ENCODE measurements at places on chromosomes 11 and 22.

DNA sequence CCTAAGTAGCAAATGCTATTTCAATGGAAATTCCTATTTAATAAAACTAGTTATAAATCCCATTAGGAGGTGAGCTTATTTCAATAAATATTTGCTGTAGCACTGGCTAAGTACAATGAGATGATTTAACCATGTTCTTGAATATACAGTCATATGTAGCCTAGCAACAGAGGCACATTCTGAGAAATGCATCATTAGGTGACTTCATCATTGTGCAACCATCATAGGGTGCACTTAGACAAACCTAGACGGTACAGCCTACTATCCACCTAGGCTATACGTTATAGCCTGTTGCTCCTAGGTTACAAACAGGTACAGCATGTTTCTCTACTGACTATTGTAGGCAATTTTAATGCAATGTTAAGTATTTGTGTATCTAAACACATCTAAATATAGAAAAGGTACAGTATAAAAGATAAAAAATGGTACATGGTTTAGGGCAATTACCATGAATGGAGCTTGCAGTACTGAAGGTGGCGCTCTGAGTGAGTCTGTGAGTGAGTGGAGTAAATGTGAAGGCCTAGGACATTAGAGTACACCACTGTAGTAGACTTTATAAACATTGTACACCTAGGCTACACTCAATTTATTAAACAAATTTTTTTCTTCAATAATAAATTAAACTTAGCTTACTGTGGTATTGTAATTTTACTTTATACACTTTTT is 350.1 kb downstream of the CASP12 start:
- DNase-seq: no peak

GRCh38 chr11:134466156-134466555 is 54.1 kb upstream of the B3GAT1 start:
- DNase-seq: no peak

DNA sequence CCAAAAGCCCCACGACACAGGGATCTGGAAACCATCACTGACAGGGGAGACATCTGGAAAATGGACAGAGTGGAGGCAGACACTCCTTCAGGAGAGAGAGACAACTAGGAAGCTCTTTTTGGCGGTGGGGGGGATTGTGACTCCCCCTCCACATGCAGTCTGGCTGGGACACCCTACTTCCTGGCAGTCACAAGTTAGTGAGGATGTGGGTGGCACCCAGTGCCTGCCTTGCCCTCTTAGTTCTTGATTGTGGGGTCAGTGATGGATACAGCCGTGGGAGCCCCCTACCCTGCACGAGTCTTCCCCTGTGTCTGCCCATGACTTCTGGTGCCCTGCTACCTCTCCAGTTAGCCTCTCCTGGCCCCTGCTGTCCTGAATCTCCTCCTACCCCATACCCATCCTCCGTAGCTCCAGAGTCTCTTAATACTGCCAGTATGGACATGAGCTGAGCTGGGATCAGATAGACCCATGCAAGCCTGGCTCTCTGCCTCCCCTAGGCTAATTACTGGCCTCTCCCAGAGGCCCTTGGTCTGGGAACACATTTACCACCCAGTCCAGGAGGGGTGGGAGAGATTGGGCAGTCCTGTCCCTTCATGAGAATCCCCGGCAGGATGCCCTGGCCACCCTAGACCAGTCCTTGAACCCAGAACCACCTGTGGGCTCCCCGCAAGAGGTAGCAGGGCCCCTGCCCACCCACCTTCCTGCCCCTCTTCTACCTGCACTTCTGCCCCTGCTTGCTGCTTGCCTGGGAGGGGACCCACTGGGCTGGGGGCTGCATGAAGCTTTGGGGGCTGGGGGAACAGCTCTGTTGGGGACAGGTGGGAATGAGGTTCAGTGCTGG is 22.8 kb downstream of the RHBDD3 start:
- no peak for DNase-seq

- no peak for DNase-seq
Measured at GRCh38 chr11:3193373-3194015, 25.1 kb downstream of the MRGPRG start.

GRCh38 chr11:106304274-106304673 is 226.8 kb downstream of the AASDHPPT start:
- no peak for DNase-seq

DNA sequence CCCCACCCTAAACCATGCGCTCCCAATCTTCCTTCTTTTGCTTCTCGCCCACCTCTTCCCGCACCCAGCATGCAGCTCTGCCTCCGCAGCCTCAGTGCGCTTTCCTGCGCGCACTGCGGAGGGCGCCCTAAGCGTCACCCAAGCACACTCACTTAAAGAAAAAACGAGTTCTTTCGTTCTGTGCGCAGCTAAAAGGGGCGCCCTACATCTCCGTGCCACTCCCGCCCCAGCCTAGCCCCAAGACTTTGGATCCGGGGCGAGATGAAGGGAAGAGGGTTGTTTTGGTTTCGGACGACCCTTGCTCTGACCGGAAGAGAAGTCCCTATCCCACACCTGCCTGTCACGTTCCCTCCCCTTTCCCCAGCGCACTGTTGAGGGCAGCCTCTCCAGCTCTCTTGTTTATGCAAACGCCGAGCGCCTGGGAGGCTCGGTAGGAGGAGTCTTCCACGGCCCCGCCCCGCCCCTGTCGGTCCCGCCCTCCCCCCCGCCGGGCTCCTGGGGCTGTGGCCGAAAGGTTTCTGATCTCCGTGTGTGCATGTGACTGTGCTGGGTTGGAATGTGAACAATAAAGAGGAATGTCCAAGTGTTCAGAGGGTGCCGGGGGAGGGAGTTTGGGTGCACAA is 5.3 kb downstream of the VSIG2 start:
- DNase-seq: peak; percentile 49

DNA sequence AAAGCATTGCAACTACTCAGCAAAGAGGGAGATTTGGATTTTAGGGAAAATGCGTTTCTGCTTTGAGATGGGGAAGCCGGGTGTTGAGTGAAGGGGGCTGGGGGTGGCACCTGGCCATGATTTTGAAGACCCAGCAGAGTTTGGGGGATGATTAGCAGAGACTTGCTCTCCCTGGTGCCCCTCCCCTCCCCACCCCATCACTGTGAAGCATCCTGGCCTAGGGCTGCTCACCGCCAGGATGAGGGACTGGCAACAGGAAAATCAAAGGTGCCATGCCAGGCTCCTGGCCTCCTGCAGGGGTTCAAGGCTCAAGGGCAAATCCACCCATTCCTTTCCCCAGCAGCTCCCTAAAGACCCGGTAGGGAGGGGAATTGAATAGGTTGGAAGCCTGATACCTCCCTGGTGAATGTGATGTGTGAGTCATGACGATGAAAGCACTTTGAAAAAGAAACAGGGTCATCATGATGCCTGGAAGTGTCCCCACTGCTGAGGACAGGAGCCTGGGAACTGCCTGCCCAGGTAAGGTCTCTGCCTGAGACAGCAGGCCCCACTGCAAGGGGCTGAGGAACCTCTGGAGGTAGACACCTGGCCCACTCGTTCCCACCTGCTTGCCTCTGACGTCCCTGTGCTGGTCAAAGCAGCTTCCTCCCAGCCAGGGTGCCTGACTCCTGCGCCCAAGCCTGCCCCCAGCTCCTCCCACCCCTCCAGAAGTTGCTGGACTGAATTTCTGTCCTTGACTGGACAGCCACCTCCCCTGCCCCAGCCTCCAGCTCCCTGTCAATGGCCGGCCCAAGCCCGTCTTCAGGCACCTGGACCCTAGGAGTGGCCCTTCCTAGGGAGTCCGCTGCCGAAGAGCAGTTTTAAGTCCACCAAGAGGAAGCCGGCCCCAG is 1.7 kb downstream of the CHST1 start:
- DNase-seq: no peak

GRCh38 chr11:78798663-78799062 is 224.0 kb upstream of the NARS2 start:
- DNase-seq: peak; percentile 28

GRCh38 chr11:123510579-123510905 is 80.5 kb downstream of the GRAMD1B start:
- DNase-seq: no peak

- DNase-seq: no peak
Measured at GRCh38 chr11:72228229-72228843, 3.8 kb downstream of the INPPL1 start.

DNA sequence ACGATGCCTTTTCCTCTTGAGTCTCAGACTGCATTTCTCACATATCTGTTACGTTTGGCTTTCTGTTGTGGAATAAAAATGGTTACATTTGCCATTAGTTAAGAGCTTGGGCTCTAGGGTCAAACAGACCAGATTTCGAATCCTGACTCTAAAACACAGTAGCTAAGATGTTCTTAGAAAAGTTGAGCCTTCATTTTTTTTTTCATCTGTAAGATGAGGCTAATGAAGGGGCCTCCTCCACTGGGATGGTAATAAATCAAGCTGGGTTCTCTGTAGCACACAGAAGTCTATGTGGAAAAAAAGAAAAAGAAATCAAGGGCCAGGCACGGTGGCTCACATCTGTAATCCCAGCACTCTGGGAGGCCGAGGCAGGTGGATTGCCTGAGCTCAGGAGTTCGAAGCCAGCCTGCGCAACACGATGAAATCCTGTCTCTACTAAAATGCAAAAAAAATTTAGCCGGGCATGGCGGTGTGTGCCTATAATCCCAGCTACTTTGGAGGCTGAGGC is 49.9 kb upstream of the CAPRIN1 start:
- no peak for DNase-seq

GRCh38 chr11:64041846-64042245 is 6.1 kb downstream of the FLRT1 start:
- DNase-seq: no peak

GRCh38 chr22:21044931-21045584 is 688 bp upstream of the LRRC74B start:
- DNase-seq: no peak

GRCh38 chr11:2569321-2569721 is 124.5 kb downstream of the KCNQ1 start:
- no peak for DNase-seq

DNA sequence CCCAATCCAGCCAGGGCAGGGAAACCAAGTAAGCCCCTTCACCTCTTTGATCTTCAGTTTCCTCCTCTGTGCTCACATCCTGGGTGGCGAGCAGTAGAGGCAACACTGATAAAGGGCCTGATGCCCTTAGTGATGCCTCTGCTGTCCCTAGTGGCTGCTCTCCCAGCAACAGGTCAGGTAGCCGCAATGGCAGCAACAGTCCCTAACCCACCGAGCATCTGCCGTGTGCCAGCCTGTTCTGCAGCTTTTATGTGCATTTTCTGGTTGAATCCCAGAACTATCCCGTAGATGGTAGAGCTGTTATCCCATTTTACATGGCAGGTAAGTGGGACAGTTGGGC is 5.2 kb downstream of the SCYL1 start:
- DNase-seq: no peak

DNA sequence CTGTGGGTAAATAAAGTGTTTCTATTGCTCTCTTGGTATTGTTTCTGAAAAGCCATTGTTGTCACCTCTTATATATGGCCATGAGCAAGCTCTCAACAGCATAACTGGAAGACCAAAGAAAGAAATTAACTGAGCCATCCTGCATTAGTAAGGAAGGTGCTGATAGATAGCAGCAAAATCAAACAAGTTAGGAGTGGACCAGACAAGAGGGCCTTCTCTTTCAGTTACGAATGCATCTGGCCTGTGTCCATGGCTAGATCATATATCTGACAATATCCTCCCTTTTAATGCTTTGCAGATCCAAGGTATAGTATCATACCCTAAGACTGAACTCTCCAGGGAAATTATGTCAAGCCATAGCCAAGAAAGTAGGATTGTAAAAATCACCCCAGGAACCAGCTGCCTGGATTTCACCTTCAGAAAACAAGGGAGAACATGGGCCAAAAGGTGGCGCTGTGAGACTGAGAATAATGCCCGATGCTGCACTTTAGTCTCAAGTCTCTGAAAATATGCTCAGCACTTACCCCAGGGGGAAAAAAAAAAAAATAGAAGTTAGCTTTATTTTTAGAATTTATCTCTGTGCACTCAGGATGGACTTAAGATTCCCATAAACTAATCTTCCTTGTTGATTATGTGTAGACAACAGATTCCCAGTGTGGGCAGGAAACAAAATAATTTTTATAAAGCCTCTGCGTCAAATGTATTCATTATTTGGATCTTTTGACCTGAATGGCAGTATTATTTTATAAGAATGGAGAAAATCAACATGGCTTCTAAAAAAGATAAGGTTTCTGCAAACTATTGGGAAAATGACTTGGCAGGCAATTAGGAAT is 415.1 kb downstream of the ETS1 start:
- peak; percentile 28 for DNase-seq

DNA sequence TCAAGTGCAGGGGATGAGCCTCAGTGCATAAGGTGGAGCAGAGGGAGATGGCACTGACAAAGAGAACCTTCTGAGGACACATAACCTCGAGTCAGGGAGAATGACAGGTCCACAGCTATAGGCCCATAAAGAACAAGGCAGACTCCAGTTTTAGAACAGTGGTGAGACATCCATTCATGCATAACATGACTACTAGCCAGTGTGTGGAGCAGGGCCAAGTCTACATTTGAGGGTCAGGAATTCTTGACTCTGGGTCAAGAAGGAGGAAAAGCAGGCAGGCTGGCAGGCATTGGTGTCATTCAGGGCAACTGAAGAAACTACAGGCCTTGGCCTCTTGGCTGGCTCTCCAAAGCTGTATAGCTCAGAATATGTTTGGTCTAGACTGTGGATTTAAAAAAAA is 54.9 kb downstream of the MTNR1B start:
- no peak for DNase-seq

DNA sequence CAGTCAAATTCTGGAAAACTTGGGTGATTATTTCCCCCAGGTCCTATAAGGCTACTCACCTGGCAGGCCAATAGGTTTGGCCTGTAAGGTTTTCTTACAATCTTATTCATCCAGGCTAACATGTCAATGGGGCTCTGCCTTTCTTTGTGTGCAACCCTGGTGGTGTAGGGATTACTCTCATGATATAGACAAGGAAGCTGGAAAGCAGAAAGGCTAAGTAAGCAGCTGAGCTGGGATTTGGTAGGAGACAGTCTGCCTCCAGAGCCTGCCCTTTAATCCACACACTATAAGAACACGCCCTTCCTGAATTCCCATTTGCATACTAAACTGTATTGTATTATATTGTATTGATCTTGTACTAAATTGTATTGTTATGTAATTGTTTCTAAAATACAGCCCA is 373.3 kb upstream of the CCDC90B start:
- DNase-seq: no peak

DNA sequence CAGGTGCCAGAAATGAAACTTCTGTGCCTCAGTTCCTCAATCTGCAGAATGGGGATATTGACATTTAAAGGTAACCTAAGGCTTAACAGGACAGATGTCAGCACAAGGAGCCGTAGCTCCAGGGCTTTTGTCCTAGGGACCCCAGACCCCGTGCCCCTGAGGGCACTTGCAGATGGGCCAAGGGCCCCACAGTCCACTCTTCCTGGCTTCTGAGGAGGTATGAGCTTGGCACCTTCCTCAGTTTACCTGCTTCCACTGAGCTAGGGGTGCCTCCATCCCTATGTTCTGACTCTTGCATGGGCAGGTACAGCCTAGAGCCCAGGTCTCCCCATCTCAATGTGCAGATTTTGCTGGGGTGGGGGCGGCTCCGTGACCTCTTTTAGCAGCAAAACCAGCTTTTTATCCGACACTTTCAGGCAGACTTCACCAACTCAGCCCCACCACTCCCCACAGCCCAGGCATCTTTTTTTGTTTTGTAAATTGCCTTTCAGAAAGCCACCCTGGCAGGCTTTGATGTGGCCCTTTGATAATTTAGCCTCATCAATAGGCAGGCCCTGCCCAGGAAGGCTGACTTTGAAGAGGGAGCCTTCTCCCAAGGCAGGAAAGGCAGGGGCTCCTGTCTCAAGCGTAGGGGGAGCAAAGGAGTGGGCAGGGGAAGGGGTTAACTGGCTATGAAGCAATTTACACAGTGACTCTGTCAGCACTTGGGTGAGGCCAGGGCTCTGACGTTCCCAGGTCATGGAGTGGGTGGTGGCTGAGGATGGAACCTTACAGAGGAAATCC is 23.7 kb upstream of the FGF3 start:
- DNase-seq: no peak
